ENCODE measurements at places on chromosomes 6 and 20.

DNA sequence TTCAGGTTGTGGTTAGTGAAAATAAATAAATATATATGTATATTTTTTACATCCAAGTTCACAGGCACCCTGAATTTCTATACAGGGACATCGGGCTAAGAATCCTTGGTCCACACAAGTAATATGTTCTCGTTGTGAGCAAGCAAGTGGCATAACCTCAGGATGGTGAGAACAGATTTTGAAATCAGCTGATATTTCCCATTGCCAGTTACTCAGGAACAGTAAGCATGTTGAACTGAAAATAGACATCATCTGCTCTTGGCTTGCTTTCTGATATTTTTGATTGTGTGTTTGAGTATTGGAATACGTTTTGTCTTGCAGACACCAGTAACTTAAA is 87.7 kb downstream of the TRMT6 start:
- DNase-seq, result no peak

DNA sequence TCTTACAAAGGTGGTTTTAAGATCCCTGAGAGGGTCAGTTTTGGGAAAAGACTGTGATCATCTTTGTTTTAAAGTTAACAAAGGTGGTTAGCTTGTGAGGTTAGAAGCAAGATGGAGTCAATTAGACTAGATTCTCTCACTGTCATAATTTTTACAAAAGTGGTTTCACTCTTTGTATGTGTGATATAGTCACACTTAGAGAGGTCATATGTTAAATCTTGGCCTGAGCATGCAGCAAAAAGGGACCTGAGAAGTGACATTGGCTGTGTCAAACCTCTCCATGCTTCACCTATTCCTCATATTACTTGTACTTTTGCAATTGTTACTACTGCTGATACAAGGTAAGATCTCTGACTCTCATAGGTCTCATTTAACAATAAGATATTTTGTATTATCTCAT is 368.0 kb downstream of the TBC1D32 start:
- no peak for DNase-seq

DNA sequence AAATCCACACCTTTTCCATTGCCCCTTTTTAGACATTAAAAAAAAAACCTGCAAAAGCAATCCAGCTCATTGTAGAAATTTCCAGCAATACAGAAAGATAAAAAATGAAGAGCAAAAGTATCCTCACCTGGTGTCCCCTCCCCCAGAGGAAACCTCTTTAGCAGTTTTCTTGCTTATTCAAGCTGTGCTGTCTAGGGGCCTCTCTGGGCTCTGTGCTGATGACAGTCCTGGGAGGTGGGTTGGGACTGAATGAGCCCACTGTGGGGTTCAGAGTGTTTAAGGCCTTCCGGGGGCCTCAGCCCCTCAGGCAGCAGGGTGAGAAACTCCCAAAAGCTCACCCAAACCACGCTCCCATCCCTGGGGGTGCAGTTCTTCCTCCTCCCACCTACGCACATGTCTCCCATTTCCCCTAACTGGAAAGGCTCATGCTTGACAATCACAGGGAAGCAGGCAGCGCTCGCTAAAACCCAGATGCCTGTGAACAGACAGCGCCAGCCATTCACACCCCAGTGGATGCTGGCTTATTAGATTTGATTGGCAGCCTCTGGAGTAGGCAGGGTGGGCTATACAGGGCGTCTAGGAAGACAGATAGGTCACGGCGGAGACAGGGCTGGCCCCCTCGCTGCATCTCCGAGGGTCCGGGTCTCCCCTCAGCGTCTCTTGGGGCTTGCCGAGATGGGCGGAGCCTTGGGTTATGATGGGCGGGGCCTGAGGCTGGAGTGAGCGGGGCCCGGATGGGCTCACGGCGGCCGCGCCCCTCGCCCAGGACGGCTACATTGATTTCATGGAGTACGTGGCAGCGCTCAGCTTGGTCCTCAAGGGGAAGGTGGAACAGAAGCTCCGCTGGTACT is 4.6 kb downstream of the GUCA1A start:
- DNase-seq, result no peak

- DNase-seq, result no peak
These were observed 32.5 kb downstream of the SUN5 start for GRCh38 chr20:32971703-32972161.

GRCh38 chr6:18154507-18155149 is at the start of gene TPMT:
Gene TPMT, minus strand, starts transcription at chr6:18155077. Its CDS starts 5,950 bp downstream, at chr6:18149127.
- no peak for DNase-seq

DNA sequence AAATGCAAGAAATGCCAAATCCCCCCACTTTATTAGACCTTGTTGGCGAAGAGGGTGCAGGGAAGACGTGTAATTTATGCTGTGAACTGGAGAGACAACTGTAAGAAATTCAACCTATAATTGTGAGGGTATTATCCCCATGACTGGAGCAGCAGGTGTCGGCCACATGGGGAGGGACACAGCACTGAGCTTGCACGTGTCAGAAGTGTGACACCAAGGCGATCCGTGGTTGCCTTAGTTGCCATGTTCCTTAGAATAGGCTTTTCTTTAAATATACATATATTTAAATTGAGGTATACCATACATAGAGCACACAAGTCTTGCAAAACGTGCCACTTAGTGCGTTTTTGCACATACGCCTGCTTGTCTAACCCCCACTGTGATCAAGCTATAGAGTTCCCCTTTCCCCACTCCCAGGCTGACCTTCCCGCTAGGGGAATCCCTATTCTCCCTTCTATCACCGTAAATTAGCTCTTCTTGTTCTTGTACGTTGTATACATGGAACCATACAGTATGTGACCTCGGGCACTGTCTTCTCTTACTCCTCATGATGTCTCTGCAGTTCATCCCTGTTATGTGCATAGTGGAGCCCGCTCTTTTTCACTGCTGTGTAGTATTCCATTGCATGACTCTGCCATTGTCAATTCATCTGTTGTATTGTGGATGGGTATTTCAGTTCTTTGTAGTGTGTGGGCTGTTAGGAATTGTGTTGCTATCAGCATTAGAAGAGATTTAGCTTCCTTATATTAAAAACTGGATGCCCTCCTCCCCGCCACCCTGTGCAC is 81.6 kb upstream of the PMEPA1 start:
- DNase-seq, result no peak

DNA sequence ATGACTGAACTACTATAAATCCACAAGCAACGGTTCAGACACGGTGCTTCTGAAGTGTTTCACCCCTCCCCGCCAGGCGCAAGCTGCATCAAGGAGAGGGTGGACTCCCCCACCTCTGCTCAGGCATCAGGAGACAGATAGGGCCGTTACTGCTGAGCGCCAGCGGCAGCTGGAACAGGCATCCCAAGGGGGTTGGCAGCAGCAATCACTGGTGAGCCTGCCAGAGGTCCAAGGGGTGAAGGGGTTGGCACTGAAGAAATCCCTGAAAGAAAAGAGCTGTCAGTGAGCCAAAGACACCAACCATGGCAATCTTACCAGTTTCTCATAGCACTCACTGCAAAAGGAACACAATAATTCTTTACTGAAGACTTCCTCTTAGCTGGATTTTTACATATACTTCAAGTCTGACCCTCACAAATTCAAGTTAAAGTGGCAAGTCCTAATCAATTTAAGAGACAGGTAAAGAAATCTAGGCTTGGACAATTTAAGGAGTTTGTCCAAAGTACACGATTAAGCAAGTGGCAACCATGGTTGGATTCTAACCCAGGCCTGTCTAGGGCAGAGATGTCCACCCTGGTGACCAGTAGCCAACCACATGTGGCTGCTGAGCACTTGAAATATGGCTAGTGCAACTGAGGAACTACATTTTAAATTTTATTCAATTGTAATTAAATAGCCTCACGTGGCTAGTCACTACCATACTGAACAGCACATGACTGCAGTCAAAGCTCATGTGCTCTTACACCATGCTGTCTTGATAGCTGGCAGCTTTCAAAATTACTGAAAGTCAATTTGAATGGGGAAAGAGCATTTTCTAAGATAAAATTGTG is 21.7 kb upstream of the TBC1D20 start:
- DNase-seq, result no peak

- DNase-seq, result no peak
These were observed 27.0 kb upstream of the CCN5 start for GRCh38 chr20:44688053-44688625.

- no peak for DNase-seq
These were observed 590.9 kb upstream of the CITED2 start for GRCh38 chr6:139965393-139965792.

DNA sequence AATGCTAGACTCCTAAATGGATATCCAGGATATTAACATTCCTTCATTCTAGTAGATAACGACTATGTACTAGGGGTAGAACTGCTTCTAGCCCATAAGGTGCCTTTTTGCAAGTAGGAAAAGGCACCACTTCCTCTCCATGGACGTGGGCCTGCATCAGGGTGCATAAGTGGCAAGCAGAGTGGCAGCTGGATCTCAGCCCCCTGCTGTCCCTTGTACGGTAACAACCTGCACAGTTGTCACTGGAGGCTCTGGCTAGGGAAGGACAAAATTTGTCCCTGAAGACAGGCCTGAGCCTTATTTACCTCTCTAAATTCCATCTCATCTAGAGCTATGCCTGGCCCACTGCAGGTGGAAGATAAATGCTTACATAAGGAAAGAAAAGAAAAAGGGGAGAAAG is 42.5 kb upstream of the SAYSD1 start:
- DNase-seq, result no peak

DNA sequence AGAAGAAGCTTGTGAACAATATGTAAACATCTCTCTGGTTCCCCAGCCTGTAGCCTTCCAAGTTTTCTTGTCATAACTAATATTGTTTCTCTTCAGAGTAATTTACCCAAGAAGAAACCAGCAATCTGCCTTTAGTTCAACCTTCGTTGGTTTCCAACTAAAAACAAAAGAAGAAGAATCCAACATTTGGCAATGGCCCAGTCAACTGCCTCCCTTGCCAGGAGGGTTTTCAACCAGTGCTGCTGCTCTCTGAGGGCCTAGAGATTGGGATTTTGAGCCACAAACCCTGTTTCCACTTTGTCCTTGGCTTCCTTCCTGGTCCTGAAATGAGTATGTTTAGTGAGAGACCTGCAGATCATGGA is 395.8 kb upstream of the CNR1 start:
- DNase-seq, result no peak

GRCh38 chr6:45990162-45990561 is 25.5 kb downstream of the CLIC5 start:
- no peak for DNase-seq

DNA sequence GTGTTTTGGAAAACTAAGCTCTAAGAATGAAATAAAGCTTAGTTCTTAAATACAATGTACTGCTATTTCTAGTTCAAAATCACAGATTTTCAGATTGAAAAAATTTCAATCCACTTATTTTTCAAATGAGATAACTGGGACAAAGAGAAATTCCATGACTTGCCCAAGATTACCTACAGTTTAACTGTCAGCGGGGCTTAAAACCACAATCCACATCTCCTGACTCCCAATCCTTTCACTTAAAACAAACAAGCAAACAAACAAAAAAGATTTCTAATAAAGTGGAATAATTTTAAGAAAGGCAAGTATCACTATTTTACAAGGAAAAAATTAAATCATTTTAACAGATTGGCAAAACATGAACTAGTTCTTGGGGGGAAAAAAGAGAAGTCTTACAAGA is 4.2 kb downstream of the PHIP start:
- DNase-seq, result no peak

- DNase-seq, result no peak
These were observed 6.3 kb downstream of the MAPK14 start for GRCh38 chr6:36033935-36034334.

DNA sequence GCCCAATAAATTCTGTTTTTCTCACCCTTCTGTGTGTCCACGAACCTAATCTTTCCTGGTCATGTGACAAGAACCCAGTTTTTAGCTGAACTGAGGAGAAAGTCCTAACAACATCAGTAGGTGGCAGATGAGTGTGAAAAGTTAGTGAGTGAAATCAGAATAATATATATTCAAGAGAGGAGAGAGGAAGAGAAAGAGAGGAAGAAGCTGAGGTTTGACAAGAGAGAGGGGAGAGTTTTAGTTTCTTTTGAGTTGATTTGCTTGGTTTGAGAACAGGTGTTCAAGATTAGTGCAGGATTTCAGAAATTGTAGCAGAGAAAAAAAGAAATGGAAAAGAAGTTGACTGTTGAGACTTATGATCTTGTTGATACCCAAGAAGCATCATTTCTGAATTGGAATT is 930.5 kb upstream of the FLRT3 start:
- DNase-seq, result no peak

- no peak for DNase-seq
These were observed 967 bp downstream of the KIAA0408 start for GRCh38 chr6:127458222-127458621.

DNA sequence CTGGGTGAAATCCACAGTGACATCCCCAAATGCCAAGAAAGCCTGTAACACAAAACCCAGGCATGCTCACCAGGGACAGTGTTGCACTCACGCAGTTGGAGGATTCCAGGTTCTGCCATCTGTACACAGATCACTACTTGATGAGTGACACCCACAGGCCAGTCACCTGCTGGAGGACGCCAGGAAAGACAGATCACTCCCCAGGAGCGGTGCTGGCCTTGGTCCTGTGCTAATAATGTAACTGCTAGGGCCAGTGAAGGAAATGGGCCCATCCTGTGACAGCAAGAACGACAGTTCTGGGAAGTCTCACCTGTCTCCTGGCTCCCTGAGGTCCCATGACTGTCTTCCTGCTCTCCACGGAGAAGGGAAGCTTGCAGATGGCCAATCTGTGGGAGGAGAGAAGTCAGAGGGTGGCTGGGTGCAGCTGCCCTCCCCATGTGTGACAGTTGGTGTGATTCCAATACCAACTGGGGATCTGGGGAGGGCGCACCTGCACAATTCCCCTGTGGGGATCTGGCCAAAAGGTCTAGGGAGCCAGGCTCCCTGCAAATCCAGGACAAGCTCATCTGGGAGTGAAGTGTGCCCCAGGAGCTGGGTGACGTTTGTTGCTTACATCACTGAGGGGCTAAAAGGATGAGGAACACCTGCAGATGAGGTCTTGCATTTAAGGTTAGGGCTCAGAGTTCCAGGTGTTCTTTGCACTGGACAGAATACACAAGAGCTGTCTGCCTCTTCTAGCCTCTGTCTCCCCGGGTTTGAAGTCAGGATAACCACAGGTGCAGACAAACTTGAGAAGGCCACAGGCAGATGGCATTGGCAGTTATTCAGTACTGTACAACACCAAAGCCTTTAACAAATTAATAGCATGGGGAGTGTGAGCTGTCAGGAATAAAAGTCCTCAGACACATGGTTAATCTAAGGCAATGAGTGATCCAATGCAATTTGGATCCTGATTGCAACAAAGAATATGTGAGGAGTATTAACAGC is 10.3 kb downstream of the ZNF337 start:
- DNase-seq, result no peak

DNA sequence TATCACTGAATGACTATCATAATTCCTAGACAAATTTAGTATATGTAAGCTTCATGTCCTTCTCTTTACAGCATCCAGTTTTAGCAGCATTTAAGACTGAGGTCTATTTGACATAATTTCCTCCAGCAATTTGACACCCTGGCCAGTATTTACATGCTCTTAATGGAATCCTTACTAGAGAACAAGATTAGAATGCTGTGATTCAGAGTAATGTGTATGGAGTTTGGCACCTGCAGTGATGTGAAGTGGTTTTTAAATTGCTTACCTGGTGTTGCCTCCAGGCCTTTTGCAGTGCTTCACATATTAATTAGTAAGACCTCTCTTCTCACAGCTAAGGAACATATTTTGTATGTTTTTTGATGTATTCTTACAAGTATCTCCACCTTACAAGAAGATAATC is 9.8 kb downstream of the NKX2-4 start:
- no peak for DNase-seq
